ENCODE measurements at places on chromosomes 1 and 21. TPM values are rescaled to one million over a fixed set of nuclear protein-coding genes. Genes with fewer than 3 reads are reported as not detected.

FAM131C gene
- 5.4 TPM for total RNA-seq

KCNJ6 gene
- not detected for total RNA-seq

OLIG2 gene
- total RNA-seq = not detected

KRTAP10-11 gene
- not detected for total RNA-seq

DMBX1 gene
- total RNA-seq = not detected

CFH gene
- 36.4 TPM for total RNA-seq

PLA2G4A gene
- 2.7 TPM for total RNA-seq

FTCD gene
- total RNA-seq = 2.2 TPM

CLCA1 gene
- total RNA-seq = 0.05 TPM

ZCCHC17 gene
- 12.2 TPM for total RNA-seq

RPE65 gene
- total RNA-seq = not detected

KIF26B gene
- total RNA-seq = 3.5 TPM

C1orf53 gene
- 7.8 TPM for total RNA-seq

RBBP5 gene
- 10.3 TPM for total RNA-seq
